ENCODE measurements at places on chromosomes 13 and 19. TPM values are rescaled to one million over a fixed set of nuclear protein-coding genes. Genes with fewer than 3 reads are reported as not detected.

- no peaks in the 10 kb centered on the region for H3K36me3 ChIP-seq
- H3K4me1 ChIP-seq = peaks cover 3% of the 10 kb centered on the region
- peak overlapping the region; percentile 49 for H3K4me3 ChIP-seq
Measured at GRCh38 chr13:27921421-27921960, 1.7 kb downstream of the PDX1 start.

DCT gene
- not detected for total RNA-seq

DNA sequence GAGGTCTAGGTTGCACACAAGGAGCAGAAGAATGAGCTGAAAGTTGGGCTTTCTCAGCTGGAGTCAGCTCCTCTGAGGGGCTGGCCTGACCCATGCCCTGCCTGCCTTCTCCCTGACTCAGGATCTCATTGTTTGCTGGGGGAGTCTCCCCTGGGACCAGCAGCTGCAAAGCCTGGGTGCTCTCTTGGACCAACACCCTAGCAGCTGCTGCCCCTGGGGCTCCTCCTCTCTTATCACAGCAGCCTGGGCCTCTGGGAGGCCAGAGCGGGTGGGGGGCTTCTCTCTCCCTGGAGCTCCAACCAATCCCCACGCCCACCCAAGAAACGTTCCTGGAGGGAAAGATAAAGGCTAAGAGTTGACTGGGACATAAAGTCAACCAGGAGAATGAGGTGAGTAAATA, 1.6 kb upstream of the FCGBP start:
- no peaks in the 10 kb centered on the region for H3K4me1 ChIP-seq
- no peak overlapping the region for H3K4me3 ChIP-seq
- no peaks in the 10 kb centered on the region for H3K27me3 ChIP-seq
- no peaks in the 10 kb centered on the region for H3K36me3 ChIP-seq
- DNase-seq = no peak
- H3K27ac ChIP-seq = no peak overlapping the region

DNA sequence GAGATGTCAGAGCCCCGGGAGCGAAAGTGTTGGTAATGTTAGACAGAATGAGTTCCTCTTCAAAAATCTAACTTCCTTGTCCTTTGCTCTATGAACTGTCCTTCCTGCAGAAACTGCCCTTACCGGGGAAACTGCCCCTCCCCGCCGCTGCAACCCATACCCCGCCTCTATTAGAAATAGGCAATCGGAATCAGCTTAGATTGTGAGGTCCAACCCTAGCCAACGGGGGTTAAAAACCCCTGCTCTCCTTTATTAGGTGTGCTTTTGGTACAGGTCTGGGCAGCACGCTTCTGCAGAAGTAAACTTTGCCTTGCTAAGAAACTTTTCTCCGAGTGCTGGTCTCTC, 11.5 kb upstream of the CAPNS1 start:
- H3K4me3 ChIP-seq = peak overlapping the region; percentile 85
- H3K4me1 ChIP-seq = no peaks in the 10 kb centered on the region
- H3K36me3 ChIP-seq = peaks cover 21% of the 10 kb centered on the region
- H3K27me3 ChIP-seq = no peaks in the 10 kb centered on the region
- H3K27ac ChIP-seq = peak overlapping the region; percentile 75

- no peaks in the 10 kb centered on the region for H3K4me1 ChIP-seq
- H3K27me3 ChIP-seq = no peaks in the 10 kb centered on the region
- no peak overlapping the region for H3K4me3 ChIP-seq
- H3K27ac ChIP-seq = no peak overlapping the region
- H3K36me3 ChIP-seq = no peaks in the 10 kb centered on the region
Measured at GRCh38 chr19:23065306-23065705, 51.5 kb upstream of the ZNF730 start.

DNA sequence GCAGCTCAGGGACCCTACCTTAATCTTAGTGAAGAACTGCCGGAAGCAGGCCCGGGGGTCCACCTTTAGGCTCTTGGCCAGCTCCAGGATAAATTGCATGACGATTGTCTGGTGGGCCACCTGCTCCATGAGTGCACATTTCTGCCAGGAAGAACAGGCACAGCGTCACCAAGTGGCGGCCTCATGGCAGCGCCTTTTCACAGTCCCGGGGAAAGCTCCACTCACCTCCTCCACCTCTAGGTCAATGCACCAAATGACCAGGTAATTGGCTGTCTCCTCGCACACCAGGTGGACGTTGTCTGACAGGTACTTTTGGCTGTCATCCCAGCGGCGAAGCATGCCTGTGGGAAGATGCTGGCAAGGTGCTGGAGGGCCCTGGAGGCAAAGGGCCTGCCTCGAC, 8.3 kb downstream of the CDC37 start:
- H3K36me3 ChIP-seq = peaks cover 64% of the 10 kb centered on the region
- no peak for DNase-seq
- no peaks in the 10 kb centered on the region for H3K27me3 ChIP-seq
- no peak overlapping the region for H3K27ac ChIP-seq
- no peak overlapping the region for H3K4me3 ChIP-seq
- H3K4me1 ChIP-seq = no peaks in the 10 kb centered on the region

GAPDHS gene
- total RNA-seq = not detected

DNA sequence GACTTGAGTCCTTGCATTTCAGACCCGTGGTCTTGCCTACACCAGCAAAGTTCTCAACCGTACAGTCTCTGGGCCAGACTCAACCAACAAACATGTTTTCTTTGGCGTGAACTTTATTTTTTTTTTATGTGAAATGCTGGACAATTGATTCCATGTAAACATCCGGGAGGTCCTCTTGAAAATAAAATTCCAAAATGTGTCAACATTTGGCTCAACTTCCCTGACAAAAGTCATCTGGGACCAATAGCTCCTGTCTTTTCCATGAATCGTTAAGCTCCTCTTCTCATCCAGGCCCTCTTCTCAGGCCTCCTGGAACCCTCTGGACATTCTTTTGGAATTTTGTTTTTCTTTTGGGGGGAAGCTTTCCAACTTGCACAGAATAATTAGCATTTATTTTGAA, 2.7 kb downstream of the ALDH16A1 start:
- no peaks in the 10 kb centered on the region for H3K4me1 ChIP-seq
- DNase-seq = no peak
- H3K4me3 ChIP-seq = no peak overlapping the region
- no peaks in the 10 kb centered on the region for H3K27me3 ChIP-seq
- peaks cover 26% of the 10 kb centered on the region for H3K36me3 ChIP-seq

DNA sequence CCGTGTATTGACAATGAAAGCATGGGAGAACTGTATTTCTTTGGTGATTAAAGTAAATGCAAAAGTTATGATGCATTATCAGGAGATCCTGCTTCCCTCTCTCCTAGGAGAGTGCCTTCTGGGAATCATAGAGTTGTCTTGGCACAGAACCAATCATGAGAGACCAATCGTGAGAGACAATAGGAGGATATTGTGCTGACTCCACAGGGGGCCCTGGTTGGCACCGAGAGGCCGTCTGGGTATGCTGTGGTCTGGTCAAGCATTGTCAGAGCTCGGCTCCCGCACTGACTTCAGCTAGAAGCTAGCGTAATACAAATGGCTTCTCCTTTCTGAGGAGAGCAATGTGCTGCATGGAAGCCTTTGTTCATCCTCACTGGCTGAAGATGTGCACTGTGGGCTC, 131.5 kb upstream of the GJB6 start:
- no peaks in the 10 kb centered on the region for H3K4me1 ChIP-seq
- no peak overlapping the region for H3K27ac ChIP-seq
- no peaks in the 10 kb centered on the region for H3K27me3 ChIP-seq
- DNase-seq = no peak
- H3K36me3 ChIP-seq = no peaks in the 10 kb centered on the region

GRCh38 chr13:46963904-46964303, 67.1 kb upstream of the HTR2A start:
- no peak overlapping the region for H3K27ac ChIP-seq
- H3K4me3 ChIP-seq = no peak overlapping the region
- DNase-seq = no peak
- H3K36me3 ChIP-seq = no peaks in the 10 kb centered on the region
- no peaks in the 10 kb centered on the region for H3K4me1 ChIP-seq

MYO1F gene
- 0.57 TPM for total RNA-seq

DNA sequence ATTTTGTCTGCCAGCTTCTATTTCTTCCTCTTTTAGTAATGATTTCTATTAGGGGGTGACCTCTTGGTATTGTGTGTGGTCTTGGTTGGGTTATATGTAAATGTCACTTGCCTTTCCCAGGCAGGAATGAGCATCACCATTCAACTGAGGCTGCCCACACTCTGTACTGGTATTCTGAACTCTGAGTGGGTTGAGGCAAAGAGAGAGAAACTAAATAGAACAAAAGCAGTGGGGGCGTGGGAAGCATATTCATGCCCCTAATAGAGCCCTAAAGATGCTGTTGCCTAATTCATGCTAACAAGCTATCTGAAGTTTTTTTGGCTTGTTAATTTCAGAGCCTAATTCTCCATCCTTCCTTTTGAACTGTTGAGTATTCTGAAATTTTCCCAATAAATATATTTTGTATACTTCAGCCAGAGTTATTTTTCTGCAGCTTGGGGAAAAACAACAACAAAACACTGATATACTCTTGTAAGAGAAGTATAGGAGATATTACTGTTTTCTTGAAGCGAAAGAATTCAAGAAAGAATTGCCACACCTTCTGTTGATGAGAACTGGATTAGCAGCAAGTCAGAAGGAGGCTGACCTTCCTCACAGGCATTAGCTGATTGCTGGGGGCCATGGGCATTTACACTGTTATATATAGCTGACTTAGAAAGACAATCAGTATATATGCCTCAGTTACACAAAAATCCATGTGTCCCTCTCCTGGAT, 315.8 kb upstream of the KLF12 start:
- no peak overlapping the region for H3K27ac ChIP-seq
- no peaks in the 10 kb centered on the region for H3K4me1 ChIP-seq
- H3K4me3 ChIP-seq = no peak overlapping the region
- DNase-seq = no peak
